ENCODE measurements at places on chromosomes 12 and 14. TPM values are rescaled to one million over a fixed set of nuclear protein-coding genes. Genes with fewer than 3 reads are reported as not detected.

The PXMP2 gene
- total RNA-seq, result 21.3 TPM

The CRY1 gene
- total RNA-seq, result 43.8 TPM

The SDSL gene
- total RNA-seq, result 5.8 TPM

The DTX1 gene
- 0.44 TPM for total RNA-seq

The ACOT6 gene
- not detected for total RNA-seq

The MANSC1 gene
- 10.0 TPM for total RNA-seq

The AP4S1 gene
- 3.3 TPM for total RNA-seq
